ENCODE measurements at places on chromosomes 6 and 20. TPM values are rescaled to one million over a fixed set of nuclear protein-coding genes. Genes with fewer than 3 reads are reported as not detected.

GRCh38 chr6:56902641-56903464 lies 52.1 kb upstream of the BEND6 start:
- no peak for DNase-seq

GRCh38 chr6:10048370-10049297 lies 366.2 kb downstream of the TFAP2A start:
- no peak for DNase-seq

DNA sequence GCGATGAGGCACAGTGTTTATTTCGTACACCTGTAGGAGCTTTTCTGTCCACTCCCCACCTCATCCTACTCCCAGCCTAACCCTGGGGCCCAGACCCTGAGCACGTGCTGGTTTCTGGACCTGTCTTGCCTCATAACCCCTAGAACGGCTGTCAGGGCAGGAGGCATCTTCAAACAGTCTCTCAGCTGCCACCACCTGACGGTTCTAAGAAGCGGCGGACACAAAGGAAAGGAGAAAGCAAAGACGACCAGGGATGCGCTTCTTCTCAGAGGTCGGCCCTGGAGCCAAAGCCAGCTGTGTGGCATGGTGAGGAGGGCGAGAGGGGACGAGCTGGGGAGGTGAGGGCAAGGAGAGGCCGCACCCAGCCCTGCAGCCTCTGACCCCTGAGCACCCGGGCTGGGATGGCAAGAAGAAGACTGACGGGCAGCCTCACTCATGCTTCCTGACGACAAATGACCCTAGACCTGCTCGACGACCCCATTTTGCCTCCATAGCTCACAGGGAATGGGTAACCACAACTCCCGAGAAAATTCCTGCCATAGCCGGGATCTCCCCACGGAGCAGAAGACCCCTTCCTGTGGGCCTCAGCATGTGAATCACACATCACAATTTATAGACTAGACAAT lies 62.1 kb downstream of the WDR27 start:
- DNase-seq, result no peak

DNA sequence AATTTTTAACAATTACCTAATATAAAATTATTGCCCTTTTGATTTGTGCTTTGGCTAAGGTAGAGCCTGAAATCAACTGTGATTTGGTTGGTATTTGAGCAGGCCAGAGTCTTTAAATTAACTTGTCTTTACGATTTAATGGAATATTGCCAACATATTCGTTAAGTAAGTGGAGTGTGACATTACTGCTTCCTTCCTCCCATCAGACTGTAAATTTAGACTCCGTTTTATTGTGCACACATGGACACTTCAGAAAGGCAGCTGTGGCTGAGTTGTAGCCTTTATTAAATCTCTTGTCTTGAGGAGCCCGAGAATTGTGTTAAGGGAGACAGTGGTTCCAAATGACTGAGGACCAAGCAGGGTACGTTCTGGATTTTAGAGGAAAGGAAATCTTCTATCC lies 57.4 kb downstream of the CAP2 start:
- DNase-seq, result no peak

DNA sequence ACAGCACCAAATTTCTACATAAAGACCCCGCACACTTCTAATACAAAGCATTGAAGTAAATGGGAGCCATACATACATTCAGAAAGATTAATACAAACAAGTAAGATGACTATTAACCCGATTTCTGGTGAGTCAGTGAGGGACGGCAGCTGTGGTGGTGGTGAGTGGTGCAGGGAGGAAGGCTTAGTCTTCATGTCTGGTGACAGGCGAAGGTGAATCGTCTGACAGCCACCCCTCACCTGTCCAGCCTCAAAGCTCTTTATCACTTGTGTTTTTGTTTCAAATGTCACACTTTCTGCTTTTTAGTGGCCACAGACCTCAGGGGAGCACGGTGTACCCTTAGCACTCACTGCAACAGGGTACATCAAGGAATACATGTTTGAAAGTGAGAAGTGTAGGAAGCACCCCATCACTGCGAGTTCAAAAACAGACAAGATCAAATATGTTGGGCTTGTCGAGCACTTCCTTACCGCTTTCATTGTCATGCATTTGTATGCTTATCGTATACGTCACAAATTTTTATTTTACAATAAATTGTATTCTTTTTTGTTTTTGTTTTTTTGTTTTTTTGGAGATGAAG lies 63.5 kb downstream of the IRF4 start:
- DNase-seq, result no peak

DNA sequence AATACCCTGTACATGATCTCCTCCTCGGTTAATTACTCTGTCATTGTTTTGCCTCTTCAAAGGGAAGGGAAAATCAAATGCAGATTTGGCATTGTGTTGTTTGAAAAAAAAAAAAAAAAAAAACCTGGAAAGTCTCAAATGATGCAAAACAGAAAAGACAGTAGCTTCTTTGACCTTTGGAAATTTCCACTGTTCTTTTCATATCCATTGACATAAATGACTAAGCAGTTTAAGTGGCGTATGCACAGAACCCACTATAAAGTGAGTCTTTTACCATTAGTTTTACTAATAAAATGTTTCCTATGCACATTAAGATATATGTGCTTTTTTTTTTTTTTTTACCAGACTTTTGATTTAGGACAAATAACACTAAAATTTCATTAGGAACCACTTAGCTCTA lies 704.3 kb downstream of the TFAP2A start:
- DNase-seq, result no peak

DNA sequence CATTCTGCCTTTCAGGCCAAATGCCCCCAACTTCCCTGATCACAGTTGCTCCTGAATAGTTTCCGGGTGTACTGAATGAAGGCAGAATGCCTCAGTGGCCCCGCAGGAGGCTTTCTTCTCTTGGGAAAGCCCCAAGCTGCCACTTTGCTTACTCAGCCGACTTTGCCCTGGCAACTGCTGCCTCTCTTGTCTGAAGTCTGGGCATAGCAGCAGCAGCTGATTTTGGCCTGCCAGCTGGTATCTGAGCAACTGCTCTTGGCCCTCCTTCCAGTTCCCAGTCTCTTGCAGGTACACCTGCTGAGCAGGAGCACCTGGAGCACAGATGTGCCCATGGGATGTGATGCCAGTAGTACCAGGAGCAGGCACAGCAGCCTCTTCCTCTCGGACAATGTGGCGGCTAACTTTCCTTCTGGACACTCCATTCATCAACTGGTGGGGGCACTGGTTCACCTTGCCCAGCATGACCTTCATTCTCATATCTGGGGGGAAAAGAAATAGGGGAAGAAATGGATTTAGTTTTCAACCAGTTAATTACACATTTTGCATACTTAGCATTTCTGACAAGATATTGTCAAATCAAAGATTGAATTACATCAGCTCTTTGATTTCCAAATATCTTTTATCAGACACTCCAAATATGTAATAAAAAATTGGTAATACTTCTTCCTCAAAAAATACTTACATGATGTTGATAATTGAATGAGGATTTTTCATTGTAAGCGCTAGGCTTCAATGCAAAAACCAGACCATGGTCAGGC lies 468.2 kb downstream of the PKHD1 start:
- no peak for DNase-seq

DNA sequence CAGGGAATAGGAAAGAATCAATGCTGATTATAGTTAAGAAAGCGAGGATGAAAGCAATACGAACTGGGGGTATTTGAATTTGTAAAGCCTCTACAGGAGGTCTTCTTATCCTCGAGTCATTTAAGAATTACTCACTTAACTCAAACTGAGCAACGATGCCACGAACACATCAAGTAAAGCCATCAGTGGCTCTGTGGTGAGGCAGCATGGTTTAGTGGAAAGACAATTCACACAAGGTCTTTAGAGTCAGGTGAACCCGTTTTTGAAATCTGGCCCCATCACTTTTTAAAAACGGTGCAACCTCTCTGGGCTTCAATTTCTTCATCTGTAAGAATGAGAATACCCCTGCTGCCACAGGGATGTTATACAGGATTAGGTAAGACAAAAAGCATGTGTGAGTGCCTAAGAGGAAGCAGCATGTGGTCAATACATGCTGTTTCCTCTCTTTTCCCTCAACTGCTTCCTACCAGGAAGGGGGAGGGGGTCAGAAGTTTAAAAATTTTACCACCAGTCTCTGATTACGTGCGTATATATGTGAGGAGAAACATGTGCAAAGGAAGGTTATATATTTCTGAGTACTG lies 162.0 kb downstream of the BTBD9 start:
- no peak for DNase-seq

SNTA1 gene
- 9.8 TPM for polyA plus RNA-seq

DNA sequence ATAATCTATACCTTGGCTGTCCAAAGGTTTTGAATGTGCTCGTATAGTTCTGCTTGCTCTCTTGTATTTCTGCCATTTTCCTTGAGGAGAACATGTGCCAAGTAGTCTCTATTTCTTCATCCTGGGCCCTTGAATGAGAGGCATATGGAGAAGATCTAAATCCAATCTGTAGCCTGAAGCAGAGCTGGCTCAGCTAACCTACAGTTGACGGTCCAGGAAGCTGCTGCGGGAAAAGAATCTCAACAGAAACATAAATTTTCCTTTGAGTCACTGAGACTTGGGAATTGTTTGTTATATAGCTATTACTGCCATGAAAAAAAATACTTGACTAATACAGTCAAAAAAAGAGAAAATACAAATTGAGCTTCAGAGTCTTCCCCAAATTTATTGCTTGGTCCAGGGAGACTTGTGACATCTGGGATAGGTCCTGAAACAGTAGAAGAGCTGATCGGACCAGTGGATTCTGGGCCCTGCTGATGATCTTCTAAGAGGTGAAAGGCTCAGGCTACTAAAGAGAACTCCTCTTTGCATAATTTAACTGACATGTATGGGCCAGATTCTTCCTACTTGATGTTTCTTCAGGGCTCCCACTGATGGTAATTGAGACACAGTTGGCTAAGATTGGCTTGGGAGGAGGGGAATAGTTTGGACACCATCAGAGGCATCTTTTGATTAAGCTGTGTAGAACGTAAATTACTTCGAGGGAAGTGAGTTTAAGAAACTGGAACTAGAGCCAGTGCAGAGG lies 29.9 kb upstream of the PLCB4 start:
- DNase-seq, result no peak

DNA sequence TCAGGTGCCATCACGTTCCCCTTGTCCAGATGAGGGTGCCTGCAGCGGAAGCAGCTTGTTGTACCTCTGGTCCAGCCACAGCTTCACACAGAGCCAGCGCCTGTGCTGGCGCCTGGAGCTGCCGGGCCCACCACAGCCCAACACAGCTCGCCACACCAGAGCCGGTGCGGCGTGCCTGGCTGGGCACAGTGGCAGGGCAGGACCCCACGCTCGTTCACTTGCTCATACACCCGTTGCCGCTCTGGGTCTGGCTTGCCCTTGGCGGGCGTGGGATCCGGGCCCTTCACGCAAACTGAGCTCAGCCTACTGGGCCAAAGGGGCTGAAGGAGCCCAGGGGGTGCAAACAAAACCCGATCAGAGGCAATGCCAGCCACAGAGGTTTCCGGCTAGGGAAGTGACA lies 492.5 kb upstream of the MANEA start:
- DNase-seq, result no peak

All from right renal cortex interstitium (tissue), 3 donors.